ENCODE measurements at places on chromosomes 13 and 19.

- DNase-seq: no peak
These were observed 26.3 kb downstream of the TMEM255B start for GRCh38 chr13:113785051-113786010.

DNA sequence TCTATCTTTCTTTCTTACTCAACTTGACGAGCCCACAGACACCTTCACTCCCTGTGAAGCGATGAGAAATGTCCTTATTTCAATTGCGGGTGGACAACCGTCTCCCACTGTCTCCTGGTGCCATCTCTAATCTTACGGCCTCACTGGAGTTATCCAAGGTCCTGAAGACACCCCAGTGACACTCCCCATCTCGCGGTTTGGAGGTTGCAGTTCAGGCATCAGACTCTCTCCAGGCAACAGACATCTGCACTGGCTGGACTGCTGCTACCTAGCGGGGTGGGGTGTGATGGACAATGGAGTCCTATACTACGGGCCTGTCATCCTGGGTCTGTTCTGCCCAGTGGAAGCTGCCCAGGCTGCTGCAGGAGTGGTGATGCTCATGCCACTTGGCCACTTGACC is 18.3 kb upstream of the IRS2 start:
- no peak for DNase-seq

GRCh38 chr13:75869981-75870380 is 233.9 kb downstream of the LMO7 start:
- DNase-seq: no peak

- no peak for DNase-seq
These were observed 62.8 kb downstream of the RGCC start for GRCh38 chr13:41520016-41520659.

DNA sequence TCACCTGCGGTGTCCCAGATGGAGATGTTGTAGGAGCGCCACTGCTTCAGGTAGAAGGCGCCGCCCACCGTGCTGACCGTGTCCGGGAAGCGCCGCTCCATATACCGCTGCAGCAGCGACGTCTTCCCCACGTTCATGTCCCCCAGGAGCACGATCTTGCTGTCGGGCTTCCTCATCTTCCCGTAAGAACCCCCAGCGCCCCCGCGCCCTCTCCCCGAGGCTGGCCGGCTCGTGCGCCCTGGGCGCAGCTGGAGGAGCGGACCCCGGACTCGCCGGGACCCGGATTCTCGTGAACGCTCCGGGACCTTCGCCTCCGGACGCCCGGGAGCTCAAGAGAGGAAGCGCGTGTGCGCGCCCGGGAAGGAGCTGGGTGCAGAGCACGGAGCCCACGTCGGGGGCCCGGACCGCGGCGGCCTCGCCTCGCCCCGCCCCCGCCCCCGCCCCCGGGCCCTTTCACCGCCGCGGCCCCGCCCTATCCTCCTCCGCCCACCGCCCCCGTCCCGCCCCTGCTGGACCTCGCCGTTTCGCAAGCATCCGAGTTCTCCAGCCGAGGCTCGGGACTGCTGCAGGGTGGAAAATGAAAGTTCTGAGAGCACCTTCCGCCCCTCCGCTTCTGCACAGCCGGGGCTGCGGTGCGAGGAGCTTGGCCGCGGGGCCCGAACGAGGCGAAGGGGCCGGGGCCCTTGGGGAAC is at the start of gene RAB20:
RAB20 (minus strand) TSS at position 379 of the 692 bp plus-strand sequence; CDS start at position 176, 203 bp downstream.
- no peak for DNase-seq

Data from vagina (tissue), 2 donors.